ENCODE measurements at places on chromosomes 7 and 10.

GRCh38 chr10:30093303-30093950 lies 34.0 kb upstream of the JCAD start:
- DNase-seq, result no peak

- DNase-seq, result no peak
Measured at GRCh38 chr10:59864141-59864962, 42.0 kb downstream of the CCDC6 start.

- DNase-seq, result peak; percentile 84
Measured at GRCh38 chr10:22251751-22252223, 34.0 kb upstream of the EBLN1 start.

DNA sequence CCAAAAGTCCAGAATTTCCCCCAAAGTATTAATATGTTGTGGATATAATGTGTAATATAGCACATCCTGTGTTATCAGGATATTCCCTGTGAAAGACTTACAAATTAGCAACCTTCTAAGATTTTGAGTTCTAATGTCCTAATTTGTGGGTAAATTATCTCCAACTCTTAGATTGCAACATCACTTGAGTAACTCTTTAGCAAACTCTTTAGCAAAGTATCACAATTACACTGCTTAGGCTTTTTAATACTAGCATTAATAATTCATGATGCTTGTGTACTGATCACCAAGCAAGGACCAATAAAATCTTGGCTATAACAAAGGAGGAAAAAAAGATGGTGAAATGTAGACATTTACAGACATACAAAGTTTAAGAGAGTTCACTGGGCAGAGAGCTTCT lies 27.7 kb downstream of the HIP1 start:
- no peak for DNase-seq

DNA sequence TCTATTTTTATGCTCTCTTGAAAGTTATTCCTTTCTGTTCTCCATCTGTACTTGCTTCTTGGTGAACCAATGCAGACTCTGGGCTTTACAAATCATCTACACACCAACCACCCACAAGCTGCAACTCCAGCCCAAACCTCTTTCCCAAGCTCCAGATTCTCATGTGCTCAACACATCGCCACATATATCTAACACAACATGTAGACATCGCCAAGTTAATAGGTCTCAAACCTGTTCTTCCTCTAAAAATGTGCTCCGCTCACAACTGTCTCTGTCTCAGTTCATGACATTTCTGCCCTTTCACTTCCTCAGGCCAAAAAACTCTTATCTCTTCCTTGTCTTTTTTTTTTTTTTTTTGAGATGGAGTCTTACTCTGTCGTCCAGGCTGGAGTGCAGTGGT lies 95.7 kb upstream of the EEPD1 start:
- DNase-seq, result no peak

DNA sequence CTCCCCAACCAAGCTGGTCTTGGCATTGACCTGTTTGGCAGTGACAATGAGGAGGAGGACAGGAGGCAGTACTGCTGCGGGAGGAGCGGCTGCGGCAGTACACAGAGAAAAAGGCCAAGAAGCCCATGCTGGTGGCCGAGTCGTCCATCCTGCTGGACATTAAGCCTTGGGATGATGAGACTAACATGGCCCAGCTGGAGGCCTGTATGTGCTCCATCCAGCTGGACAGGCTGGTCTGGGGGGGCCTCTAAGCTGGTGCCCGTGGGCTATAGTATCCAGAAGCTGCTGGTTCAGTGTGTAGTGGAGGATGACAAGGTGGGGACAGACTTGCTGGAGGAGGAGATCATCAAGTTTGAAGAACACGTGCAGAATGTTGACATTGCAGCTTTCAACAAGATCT lies 39.1 kb upstream of the ZNF273 start:
- no peak for DNase-seq

DNA sequence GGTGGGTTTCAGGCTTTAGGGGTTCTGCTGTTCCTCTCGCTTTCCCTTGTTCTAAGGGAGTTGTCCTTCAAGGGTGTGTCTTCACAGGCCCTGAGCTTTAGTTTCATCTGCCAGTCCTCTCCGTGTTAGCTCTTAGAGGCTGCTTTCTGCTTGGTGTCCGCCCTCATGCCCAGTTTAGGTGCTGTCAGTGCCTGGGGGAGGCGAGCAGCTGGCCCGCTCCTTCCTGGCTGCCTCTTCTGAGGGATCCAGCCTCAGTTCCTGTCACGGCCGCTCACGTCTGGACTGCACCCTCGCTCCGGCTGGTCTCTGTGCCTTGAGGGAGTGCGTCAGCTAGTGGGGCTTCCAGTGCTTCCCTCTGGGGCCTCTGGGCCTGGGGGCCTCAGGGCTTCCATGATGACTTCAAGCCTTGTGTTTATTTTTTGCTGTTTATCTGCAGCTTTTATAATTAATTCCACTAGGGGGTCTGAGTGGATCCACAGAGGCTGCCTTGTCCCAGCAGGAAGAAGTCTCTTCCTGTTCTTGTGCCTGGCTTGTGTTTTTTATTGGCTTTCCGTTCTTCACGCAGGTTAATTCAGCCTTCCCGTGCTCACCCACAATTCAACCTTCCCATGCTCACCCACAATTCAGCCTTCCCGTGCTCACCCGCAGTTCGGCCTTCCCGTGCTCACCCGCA lies 33.0 kb downstream of the WDR37 start:
- no peak for DNase-seq

GRCh38 chr10:7610026-7610425 lies 56.7 kb downstream of the ITIH5 start:
- peak; percentile 57 for DNase-seq

All from tongue (tissue), 3 donors.